SIG-M5 (cell line): ENCODE measurements at places on chromosomes 6 and 20.

DNA sequence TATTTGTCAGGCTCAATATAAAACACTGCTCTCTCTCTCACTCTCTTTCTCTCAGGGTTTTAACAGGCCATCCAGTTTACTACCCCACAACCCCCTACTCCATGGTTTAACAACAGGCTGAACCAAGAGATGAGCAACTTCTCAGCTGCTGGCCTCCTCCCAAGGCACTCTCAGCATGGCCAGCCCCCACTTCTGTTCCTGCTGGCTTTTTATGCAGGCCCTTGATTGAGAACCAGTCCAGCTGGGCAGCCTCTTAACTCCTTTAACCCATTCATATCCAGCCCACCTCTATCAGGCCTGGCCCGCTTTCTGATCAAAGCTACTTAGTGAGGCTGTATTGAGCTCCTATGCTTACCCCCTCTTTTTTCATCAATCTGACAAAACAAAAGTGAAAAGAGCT is 346.8 kb upstream of the POU3F2 start:
- no peak for DNase-seq

- DNase-seq = no peak
Measured at GRCh38 chr20:36756496-36756895, 10.6 kb upstream of the NDRG3 start.

DNA sequence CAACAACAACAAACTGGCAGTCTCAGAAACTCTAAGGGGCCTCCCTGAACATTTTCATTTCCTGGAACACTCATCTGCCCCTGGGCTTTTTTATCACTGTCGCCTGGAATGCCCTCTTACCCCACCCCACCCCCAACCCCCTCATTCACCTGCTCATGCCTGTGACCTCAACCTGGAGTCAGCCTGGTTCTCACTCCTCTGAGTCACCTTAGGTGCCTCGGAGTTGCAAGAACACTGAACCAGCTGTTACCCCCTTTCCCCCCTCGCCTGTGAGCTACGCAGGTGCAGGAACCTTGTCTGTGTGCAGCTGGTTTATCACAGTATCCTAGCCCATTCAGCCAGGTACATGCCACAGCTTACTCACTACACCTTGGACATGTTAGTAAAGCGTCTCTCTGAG is 12.8 kb upstream of the SNAI1 start:
- DNase-seq = no peak

- DNase-seq = no peak
Measured at GRCh38 chr20:36969478-36970186, 18.1 kb upstream of the SAMHD1 start.

- DNase-seq = no peak
Measured at GRCh38 chr6:78883651-78884050, 16.3 kb downstream of the IRAK1BP1 start.

DNA sequence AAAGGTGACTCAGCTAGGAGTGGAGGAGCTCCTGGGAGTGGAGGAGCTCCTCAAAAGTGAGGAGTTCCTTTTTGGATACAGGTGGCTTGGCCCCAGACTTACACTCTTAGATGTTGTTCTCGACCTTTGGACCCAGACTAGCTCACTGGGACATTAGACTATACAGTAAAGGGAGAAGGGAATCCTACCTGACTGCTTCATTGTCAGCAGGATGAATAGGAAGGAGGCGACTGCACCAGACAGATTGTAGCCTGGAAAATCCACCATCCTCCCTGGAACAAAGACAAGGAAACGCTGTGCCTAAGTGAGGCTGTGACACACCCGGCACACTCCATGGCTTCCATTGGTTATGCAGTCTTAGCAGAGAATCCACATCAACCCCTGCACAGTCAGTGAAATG is at the start of gene BTNL2:
Gene BTNL2 (minus strand): TSS at position 325 of the 400 bp plus-strand sequence. CDS start 58 bp downstream, at position 267.
- no peak for DNase-seq

DNA sequence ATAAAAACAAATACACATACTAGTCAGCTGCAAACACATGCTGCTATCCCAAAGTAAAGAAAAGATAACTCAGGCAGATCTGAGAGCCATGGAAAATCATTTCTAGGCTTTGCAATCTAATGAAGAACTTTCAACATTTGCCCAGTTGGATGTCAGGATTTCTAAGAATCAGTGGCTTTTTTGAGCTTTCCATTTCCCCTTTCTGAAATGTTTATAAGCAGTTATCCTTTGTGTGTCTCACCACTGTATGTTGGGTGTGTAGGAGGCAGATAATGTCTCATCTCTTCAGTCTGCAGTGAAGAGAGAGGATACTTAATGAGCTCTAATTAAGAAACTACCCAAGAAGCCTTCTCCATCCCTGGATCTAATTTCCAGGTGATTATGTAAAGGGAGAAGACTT is 43.6 kb downstream of the RGS17 start:
- DNase-seq = no peak

GRCh38 chr6:56652231-56652630 is 9.5 kb upstream of the DST start:
- DNase-seq = no peak

DNA sequence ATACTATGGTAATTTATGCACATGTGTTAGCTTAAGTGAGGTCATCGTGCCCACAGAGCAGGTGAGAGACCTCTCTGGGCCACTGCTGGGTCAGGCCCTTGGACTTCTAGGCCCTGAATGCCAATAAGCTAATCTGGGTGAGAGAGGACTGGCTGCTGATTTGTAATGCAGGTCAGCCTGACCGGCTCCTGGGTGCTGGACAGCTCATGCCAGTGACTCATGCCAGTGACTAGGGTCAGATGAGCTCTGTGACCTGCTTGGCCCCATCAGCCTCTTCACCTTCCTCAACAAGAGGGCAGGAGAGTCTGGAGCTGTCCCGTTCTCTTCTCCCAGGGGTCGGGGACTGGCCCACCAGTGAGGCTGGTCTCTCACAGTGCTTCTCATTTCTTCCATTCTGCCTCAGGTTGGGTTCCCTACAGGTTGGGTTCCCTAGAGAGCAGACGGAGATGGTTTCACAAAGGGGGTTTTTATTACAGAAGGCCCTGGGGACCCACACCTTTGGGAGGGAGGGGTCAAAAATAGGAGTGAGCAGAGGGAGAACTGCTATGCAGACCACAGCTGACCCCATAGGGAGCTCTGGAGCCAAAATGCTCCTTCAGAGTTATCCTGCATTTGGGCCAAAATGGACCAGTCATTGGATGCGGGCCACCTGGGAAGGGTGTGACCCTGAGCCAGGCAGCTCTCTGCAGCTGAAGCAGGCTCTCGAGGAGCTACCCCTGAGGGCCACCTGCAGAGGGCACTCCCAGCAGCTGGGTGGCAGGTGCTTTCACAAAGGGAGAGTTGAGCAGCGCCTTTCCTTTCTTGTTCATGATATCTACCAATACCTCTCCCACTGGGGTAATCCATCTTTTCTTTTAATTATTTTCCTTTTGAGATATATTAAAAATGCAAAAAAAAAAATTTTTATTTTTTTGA is 2.2 kb upstream of the OXT start:
- DNase-seq = no peak

GRCh38 chr20:54606380-54606779 is 131.0 kb downstream of the DOK5 start:
- DNase-seq = peak; percentile 16

DNA sequence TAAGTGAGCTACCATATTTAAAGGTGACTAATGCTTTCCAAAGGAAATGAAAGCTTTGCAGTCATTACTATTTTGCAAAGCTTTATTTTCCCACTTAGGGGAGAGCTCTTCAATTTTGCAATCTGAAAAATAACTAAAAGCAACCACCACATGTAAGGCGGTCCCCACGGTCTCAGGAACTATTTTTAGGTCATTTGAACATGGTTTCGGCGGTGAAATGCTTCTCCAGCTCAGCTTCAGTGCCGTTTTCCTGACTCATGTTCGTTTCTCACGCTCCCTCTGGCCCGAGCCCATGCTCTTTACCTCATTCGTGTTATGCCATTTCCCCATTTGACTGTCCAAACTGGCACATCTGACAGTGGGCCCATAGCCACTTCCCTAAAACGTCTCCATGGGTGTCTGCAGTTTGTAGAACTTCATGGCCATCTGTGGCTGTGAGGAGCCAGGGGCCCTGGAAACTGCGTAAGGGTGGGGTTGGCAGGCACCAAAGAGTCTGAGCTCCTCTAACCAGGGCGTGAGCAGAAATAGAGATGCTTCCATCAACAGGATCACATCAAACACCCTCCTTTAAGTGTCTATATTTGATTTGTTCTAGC is 46.5 kb downstream of the ADTRP start:
- DNase-seq = peak; percentile 97
